NCI-H1417 treated with DMSO at 0.1 percent for 48 hours (cell line): ENCODE measurements at places on chromosomes 3 and 15.

DNA sequence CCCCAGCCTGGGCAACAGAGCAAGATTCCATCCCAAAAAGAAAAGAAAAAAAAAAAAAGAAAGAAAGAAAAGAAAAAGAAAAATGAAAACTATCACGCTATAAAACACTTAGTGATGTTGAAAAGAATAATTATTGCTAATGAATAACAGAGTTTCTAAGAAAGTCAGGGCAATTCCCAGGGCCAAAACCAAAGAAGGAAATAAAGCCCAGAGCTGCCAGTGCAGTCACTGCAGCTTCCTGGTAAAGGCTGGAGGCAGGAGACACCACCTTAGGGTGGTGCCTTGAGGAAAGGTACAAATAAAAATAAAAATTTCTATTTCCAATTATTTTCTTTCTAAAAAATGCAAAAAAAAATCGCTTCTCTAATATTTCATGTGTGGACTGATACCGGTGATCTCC lies 19.7 kb upstream of the UACA start:
- DNase-seq, result no peak

DNA sequence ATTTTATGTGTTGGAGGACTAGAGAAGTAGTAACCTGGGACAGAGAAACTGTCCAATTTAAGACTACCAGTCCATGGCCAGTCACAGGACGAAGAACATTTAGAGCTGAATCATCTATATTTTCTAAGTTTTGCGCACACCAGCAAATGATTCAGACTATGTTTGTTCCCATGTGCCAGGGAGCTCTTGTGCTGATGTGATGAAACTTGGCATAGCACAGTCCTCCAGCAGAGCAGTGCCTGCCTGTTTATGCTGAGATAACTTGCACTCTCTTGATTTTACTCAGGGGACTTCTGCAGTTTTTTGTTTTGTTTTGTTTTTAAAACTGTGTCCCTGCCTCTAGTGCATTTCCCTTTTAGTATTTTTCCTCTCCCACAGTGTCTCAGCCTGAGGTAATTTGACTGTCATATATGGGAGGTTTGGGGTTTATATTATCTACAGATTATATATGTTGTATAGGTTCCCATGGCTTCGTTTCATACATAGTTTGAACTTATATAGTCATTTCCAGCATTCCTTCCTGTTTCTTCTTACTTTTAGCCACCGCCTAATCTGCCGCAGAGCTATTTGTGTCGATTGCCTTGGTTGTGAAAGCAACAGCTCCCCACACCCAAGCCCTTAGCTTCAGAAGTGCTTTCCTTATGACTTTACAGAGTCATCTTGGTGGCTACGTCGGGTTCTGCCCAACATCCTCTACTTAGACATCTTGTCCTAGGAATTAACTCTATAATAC lies 45.5 kb downstream of the PPM1L start:
- no peak for DNase-seq

- DNase-seq, result no peak
Measured at GRCh38 chr3:146491303-146491702, 21.9 kb upstream of the PLSCR2 start.

DNA sequence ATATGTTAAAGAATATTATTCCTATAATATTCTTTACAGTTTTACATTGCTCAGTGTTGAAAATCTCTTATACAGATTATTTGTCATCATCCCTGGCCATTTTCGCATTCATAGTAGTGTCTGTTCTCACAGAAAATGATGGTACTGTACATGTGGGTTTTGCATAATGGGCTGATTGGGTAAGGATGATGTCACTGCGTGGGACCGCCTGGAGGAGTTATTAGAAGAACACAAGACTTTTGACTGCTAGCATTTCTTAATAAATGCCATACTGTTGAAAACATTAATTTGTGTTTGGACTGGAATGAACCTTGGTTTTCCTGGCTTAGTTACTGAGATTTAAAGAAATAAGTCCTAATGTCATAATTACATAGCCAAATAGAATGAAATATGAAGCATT lies 20.3 kb downstream of the LRCH3 start:
- DNase-seq, result no peak

DNA sequence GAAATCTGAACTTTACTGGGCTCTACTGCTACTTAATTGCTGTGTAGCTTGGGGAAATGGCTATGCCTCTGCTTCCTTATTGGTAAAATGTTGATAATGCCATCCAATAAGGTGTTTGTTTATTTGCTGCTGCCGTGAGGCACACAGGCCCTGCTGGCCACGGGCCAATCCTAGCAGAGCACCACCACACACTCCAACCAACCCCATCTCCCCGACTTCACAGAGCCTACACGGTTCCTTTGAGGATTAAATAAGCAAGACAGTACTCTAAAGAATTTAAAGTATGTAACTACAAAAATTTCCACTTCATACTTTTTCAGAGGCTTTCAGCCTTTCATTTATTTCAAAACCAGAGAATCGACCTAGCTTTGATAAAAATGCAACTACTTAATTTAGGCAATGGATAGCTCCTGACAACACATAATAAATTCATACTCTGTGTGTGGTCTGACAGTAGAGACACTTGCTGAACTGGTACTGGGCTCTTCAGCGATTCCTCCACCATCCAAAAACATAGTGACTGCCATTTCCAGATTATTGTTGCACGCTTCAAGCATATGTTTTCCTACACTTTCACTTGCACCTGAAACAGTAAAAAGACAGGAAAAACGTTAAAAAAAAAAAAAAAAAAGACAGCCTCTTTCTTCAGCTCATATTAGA lies 25.3 kb downstream of the UBXN7 start:
- DNase-seq, result no peak

DNA sequence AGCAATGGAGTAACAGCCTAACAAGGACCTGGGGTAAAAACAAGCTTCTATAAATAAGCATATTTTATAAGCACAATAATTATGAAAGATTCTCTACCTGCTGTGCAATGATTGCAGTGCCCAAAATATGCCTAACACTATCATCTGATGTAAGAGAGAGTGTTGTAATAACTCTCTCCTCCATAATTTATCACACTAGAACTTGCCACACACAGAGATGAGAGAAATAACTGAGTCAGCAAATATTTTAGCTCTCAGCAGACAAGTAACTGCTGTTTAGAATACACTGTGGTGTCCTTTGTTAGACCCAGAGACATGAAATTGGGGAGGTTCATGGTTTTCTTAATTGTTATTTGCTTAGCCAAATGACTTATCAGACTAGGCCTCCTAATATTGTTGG lies 105.3 kb upstream of the ACP3 start:
- DNase-seq, result no peak

- no peak for DNase-seq
Measured at GRCh38 chr15:48638963-48639362, 6.5 kb downstream of the FBN1 start.

DNA sequence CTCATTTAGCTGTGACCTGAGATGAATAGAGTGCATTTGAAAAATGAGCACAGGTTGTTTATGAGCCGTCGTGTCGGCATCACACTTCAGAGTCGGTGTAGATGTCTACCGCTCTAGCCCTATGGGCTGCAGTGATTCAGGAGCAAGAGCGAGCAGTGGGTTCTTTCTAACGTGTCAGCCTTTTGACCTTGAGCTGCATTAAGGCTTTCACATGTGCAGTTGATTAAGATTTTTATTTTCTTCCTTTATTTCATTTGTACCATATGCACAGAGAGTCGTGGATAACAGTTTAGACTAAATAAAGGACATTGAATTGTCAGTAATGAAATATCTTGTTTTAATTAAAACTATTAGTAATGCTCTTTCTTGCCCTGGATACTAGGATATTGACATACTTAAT lies 368.2 kb downstream of the PTPRG start:
- no peak for DNase-seq

GRCh38 chr3:38548154-38548931 lies 52.2 kb downstream of the EXOG start:
- no peak for DNase-seq

DNA sequence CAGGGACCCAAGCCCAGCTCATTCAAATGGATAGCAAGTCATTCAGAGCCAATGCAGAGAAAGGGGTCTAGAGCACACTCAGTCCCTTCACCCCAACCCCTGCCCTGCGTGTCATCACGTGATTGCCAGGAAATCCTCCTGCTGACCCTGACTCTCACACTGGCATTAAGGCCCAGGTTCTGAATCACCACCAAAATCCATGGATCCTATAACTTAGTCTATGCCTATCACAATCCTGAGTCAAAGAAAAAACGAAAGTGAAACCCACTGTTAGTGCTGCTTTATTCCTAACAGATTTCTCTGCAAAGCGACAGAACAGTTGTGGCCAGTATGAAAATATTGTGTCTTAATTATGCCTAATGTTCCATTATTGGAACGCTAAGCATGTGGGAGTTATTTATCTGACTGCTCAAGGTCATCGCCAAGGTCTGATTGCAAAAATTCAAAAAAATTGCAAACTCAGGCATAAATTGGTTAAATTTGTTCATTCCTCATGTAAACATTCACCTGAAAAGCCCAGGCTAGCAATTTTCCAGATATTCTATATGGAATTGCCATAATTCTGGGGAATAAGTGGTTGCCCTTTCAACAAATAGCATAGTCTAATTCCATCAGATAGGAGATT lies 108.7 kb upstream of the EIF1B start:
- no peak for DNase-seq

DNA sequence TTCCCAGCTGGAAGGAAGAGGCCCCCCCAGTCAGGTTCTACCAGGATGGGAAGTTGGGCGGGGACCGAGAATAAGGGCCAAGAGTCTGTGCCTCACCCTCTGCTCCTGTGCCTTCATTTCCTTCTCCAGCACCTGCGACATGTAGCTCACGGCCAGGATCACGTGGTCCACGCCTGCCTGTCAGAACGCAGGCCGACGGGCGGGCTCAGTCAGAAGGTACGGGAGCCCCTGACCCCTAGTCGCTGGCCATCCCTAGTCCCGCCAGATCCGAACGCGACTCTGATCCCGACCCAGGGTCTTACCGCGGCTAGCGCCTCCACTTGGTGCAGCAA lies 489 bp downstream of the GMPPB start:
- DNase-seq, result no peak

- DNase-seq, result no peak
Measured at GRCh38 chr3:127835993-127836882, 13.9 kb upstream of the MGLL start.

- DNase-seq, result no peak
Measured at GRCh38 chr3:100947119-100947518, 46.1 kb downstream of the ABI3BP start.

DNA sequence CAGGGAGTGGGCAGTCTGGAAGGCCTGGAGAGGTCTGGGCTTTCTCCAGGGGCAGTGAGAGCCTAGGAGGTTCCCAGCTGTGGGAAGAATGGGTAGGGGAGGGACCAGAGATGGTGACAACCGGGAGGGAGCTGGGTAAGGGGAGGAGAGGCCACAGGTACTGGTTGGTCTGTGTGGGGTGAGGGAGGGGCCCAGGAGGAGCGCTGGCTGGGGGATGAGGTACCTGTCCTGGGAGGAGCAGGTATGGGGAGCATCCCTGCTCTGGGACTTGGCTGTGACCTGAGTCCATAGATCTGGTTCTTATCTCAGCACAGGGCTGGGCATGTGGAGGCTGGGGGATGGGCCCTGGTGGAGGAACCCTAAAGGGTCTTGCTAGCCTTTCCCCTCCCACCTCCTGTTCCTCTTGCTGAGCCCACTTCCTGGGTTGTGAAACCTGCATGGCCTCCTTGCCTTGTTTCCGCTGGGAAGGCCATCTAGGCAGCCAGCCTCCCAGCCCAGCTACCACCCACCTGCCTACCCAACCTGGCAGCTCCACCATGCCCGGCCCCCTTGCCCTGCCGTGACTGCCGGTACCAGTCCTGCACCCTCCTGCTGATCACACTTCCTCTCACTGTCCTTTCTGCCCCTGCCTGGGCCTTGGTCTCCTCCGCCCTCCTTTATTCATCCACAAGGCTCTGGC lies 11.0 kb downstream of the PRKCD start:
- DNase-seq, result no peak

DNA sequence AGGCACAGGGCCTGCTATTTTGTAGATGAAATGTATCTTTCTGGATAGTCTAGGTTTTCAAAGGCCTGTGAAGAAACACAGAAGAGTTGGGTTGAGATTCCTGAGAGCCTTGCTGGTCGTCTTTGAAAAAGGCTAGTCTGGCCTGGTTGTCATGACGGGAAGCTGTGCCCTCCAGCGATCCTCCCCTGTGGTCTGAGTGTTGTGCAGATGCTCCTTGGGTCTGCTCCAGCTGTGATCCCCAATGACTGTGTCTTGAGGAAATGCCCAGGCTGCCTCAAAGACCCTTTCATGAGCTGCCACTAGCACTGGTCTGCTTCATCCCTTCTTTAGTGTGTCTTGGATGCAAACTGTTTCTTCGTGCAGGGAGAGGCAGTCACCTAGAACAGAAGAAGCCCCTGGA lies 111.0 kb upstream of the SYNPR start:
- no peak for DNase-seq

DNA sequence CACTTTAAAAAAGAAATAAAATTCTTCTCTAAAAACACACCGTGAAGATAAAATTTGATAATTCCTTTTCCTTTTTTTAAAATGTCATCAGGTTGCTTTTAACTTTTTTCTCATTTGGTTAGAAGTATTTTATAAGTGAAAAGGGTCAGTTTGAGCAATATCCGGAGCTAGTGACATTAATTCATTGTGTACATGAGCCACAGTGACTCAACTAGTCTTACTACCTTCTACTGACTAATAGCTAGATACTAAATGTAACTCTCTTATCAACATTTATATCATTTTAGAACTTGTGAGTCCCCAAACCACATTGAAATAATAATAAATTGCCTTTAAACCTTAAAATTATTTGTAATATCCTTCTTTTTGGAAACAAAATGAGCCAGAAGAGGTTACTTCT lies 101.2 kb upstream of the ZBTB20 start:
- no peak for DNase-seq

- no peak for DNase-seq
Measured at GRCh38 chr3:128784232-128784631, 58.2 kb downstream of the RAB7A start.

DNA sequence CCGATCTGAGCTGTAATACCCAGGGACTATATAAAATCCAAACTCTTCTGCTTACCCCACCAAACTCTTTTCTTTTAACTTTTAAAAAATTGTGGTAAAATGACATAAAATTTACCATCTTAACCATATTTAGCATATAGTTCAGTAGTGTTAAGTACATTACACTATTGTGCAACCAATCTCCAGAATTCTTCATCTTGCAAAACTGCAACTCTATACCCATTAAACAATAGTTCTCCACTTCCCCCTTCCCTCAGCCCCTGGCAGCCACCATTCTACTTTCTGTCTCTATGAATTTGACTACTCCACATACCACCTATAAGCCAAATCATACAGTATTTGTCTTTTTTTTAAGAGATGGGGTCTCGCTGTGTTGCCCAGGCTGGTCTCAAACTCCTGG lies 38.7 kb downstream of the SENP8 start:
- DNase-seq, result no peak

- DNase-seq, result no peak
Measured at GRCh38 chr3:151630938-151631441, 102.7 kb upstream of the AADACL2 start.
